ENCODE measurements at places on chromosomes 3 and 15.

- DNase-seq, result no peak
Measured at GRCh38 chr3:189557824-189558223, 73.4 kb upstream of the TP63 start.

DNA sequence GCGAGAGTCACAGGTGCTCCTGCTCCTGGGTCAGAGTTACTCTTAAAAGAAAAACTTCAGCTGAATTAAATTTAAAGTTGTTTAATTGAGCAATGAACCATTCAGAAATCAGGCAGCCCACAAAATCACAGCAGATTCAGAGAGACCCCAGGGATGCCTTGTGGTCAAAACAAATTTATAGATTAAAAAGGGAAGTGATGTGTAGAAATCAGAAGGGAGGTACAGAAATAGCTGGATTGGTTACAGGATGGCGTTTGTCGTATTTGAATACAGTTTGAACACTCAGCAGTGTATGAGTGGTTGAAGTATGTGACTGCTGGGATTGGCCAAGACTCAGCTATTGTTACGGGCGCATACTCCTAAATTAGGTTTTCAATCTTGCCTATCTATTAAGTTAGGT is 58.6 kb downstream of the UACA start:
- DNase-seq, result no peak

- DNase-seq, result no peak
Measured at GRCh38 chr3:27451251-27451650, 32.9 kb downstream of the SLC4A7 start.

DNA sequence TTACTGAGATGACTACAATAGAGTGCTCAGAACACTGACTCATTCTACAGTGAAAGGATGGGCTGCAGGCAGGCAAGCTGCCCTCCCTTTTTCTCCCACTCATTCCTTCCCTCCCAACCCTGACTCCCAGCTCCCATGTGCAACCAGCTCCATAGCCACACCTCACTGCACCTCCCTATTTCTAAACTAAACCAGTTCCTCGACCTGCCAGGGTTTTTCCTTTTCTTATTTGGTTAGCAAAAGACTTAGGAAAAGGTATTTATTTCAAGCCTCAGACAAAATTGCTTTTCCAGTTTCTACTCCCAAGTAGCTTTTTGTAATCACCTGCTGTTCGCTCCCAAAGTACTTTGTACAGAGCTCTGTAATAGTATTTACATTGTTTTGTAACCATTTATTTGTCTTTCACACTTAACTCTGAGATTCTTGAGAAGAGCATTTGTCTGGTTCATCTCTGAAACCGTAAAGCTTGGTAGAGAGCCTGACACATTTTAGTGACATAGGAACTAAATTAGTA is 2.2 kb downstream of the AADAC start:
- no peak for DNase-seq

DNA sequence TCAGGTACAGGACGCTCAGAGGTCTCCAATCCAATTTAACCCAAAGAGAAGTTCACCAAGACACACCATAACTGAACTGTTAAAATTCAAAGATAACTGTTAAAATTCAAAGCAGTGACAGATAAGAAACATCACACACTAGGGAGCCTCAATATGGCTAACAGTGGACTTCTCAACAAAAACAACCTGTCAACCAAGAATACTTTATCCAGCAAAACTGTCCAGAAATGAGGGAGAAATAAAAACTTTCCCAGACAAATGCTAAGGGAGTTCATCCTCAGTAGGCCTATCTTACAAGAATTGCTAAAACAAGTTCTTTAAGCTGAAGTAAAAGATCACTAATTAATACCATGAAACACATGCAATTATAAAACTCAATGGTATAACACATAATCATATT is 36.3 kb upstream of the MYLK start:
- DNase-seq, result no peak

- DNase-seq, result no peak
Measured at GRCh38 chr15:29914511-29914926, 92.3 kb upstream of the TJP1 start.

- no peak for DNase-seq
Measured at GRCh38 chr15:99955181-99955525, 221.9 kb upstream of the LYSMD4 start.

- DNase-seq, result no peak
Measured at GRCh38 chr3:129855832-129856419, 37.6 kb downstream of the TMCC1 start.

DNA sequence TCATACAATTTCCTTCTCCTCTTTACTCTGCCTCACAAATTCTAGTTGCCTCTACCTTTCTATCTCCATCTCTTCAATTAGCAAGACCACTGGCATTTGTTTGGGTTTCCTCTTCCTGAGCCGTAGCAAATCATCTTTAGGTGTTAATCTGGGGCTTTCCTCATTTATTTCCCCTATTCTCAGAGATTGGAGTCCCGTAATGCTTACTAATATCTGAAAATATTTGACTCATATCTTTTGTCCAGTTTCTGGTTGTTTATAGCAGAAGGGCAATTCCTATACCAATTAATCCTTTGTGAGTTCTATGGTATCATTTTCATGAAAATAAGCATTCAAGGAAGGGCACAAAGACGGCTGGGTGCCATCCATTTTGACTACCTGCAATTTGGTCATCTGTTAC is 103.7 kb downstream of the NR2E3 start:
- no peak for DNase-seq

- DNase-seq, result no peak
Measured at GRCh38 chr3:78430741-78431140, 1337.1 kb downstream of the ROBO1 start.

DNA sequence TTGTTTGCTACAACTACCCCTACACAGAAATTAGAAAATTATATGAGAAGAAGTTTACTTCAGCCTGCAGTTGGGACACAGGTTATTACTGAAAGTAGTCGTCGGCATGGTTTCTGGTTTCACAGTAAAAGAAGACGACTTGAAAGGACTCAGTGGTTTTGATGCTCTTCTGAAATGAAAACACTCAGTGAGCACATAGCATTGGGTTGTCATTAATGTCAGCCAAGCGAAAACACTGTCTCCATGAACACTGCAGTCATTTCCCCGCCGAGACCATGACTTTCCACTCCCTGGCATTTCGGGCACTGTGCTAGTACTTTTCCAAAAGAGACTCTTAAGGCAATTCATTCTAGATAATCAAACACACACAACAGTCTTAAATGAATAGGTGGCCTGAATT is 69.2 kb upstream of the ICE2 start:
- no peak for DNase-seq

GRCh38 chr15:67415181-67415580 is 105.8 kb upstream of the C15orf61 start:
- no peak for DNase-seq

DNA sequence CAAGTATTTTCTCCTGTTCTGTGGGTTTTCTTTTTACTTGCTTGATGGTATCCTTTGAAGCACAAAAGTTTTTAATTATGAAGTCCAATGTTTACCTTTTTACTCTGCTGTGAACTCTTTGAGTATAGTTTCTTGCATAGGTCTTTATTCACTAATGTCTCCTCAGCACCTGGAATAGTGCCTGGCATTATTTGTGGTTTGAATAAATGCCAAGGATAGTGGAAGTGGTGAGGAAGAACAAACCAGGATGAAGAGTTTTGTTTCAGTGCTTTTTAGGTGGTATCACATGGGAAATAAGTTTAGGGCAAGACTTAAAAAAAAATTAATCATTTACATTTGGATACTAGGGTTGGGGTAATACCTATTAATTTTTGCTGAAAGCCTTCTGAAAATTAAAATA is 25.7 kb downstream of the GPD1L start:
- no peak for DNase-seq

Data from T-cell (primary cell).